Renal cortical epithelial cell (primary cell): ENCODE measurements at places on chromosomes 1 and 21. TPM values are rescaled to one million over a fixed set of nuclear protein-coding genes. Genes with fewer than 3 reads are reported as not detected.
A peak's percentile ranks its signal among the peaks of the same experiment; 100 is the strongest.

DNA sequence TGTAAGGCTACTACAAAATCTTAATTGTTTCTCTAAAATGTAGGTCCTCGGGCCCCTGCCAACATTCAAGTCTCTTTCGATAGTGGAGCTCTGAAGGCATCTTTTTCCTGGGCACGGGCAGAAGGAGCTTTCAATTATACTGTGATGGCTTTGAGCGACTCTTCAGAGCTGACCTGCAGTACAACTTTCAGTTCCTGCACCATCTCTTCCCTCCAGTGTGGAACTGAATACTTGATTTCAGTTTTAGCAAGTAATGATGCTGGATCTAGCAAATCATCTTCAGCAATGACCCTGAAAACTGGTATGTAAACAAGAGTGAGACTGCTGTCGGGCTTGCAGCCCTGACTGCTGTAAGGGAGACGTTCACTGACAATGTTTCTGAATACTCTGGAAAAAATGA lies 9.6 kb downstream of the FNDC7 start:
- DNase-seq: no peak

DNA sequence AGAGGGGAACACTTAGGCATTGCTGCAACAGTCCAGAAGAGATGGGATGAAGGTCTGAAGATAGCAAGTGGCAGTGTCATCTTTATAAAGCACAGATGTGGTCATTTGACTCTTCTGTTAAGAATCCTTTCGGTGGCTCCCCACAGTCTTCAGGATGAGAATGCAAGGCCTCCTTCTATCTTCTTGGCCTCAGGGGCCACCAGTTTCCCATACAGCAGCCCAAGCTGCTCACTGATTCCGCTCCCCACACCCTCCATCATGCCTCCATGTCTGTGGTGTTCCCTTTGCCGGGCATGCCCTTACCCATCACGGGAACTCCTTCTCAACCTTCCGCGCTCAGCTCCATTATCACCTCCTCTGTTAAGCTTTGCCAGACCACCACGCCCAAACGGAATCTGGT lies 16.1 kb upstream of the MFSD2A start:
- DNase-seq: no peak

- no peak for DNase-seq
Measured at GRCh38 chr1:222876182-222876581, 61.3 kb downstream of the DISP1 start.

GRCh38 chr1:243946946-243947345 lies 96.9 kb upstream of the AKT3 start:
- DNase-seq: no peak

DNA sequence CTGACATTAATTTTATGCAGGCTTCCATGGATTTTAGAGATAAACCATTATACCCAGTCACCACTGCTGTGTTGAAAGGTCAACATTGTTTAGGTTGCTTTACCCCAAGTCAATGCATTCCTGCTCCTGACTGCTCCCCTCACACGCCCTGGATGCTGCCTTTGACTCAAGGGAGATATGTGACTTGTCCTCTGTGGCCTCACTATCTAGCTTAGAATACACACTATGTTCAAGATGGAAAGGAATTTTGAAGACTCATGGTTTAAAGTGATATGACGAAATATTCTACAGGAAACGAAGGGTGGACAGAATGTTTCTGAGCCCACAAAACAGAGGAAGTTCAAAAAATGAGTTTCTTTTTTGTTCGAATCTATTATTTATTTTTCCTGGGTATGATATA lies 170.4 kb upstream of the NR5A2 start:
- no peak for DNase-seq

- DNase-seq: peak; percentile 75
Measured at GRCh38 chr1:13766592-13767564, 66.9 kb downstream of the PRDM2 start.

GRCh38 chr1:224170748-224171478 lies 12.1 kb upstream of the DEGS1 start:
- DNase-seq: peak; percentile 59

DNA sequence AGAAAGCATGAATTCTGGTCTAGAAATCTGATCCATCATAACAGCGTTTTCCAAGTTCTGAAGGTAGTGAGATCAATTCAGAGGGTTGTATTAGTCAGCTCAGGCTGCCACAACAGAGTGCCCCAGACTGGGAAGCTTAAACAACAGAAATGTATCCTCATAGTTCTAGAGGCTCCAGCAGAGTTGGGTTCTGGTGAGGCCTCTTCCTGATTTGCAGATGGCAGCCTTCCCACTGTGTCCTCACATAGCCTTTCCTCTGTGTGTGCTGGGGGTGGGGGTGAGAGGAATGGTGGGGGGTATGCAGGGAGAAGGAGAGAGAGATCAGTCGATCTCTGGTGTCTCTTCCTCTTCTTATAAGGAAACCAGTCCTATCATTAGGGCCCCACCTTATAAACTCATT lies 15.1 kb downstream of the ZBTB8B start:
- no peak for DNase-seq

DNA sequence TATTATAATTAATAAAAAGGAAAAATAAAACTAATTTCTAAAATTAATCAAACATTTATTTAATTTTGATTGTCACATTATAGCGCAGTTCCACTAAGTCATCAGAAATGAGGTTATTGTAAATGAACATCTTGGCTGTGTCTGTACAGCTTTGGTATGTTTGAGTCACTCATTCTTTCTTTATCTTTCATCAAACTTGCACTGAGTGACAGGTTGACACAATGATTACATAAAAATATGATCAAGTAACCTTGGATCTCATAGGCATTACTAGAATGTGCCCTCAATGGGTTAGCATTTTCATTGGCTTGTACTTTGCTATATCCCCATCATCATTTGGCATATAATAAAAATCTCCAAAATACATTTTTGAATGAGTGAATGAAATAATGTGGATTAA lies 1353.2 kb upstream of the ADGRL2 start:
- no peak for DNase-seq

DNA sequence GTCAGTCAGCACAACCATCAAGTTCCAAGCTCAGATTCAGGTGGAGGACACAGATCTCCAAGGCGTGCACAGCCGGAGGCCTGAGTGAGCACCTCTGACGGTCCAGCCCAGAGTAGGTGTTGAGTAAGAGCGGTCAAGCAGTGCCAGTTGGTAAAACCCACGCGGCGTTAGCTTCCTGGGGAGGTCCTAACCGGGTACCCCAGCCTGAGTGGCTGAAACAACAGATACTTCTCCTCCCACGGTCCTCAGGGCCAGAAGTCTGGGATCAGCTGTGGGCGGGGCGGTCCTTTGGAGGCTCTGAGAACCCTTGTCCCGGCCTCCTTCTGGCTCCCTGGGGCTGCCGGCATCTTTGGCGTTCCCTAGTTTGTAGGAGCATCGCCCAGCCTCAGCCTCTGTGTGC lies 94.4 kb downstream of the PRDM16 start:
- no peak for DNase-seq

DNA sequence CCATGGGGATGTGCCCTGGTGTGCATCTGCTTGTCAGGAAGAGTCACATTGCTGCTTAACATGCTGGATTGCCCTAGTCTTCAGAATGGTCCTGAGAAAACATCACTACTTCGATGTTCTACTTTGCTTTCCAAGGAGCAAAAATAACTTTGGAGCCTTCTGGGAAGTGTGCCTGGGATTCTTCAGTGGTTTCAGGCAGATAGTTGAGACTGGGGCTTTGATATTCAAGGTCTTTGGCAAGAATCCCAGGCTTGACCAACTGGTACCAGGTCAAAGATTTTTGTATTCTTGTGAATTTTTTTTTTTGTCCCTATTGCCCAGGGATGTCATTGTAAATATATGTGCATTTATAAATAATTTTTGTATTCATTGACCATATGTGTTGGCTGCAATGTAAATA lies 51.4 kb downstream of the LRIG2 start:
- DNase-seq: no peak

DNA sequence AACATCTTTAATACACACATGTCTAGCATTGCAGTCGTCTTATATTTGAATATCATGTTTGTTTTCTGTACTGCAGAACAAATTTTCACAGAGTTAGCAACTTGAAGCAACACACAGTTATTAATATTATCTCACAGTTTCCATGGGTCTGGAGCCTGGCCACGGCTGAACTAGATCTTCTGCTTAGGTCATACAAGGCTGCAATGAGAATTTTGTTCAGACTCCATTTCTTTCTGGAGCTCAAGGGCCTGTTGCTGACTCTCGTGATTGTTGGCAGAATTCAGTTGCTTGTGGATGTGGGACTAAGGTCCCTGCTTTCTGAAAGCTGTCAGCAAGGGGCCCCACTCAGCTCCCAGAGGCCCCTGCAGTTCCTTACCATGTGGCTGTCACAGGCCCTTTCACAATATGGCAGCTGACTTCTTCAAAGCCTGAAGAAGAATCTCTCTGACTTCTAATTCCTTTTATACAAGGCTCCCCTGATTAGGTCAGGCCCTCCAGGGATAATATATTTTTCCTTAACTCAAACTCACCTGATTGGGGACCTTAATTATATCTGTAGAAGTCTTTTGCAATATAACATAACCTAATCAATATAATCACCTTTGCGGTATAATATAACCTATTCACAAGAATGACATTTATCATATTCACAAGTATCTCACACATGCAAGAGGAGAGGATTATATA lies 296.3 kb downstream of the NFIA start:
- no peak for DNase-seq

- no peak for DNase-seq
Measured at GRCh38 chr21:37665230-37666024, 250.8 kb downstream of the KCNJ6 start.

DNA sequence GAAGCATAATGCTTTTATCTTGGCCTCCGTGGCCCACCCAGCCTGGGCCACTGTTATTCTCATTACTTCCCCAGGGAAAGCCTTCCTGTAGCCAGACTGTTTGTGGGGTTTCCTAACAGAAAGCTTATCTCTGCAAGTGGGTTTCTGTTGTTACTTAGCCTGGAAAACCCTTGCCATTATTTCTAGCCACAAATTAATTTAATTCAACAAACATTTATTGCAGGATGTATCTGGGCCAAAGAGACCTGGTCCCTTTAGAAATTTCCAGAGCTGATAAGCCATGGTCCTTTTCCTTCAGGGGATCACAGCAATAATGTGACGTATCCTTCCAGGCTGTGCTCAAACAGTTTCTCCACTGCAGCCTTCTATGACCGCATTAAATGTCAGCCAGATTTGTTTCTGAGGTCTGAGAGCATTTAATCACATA lies 20.9 kb downstream of the TNN start:
- DNase-seq: no peak

The LHX4 gene
- 0.05 TPM in 1 of 2 replicates, not detected in the other for total RNA-seq

The TTC34 gene
- total RNA-seq: under 0.01 and 0.20 TPM in 2 replicates

The TTC22 gene
- total RNA-seq: 6.9 and 10.3 TPM in 2 replicates

The PPP1R12B gene
- total RNA-seq: 9.0 and 20.1 TPM in 2 replicates

The PGLYRP3 gene
- not detected in 2 replicates for total RNA-seq

The PRAMEF1 gene
- 0.10 TPM in 1 of 2 replicates, not detected in the other for total RNA-seq

The RHOU gene
- total RNA-seq: 0.89 and 1.2 TPM in 2 replicates

The CADM3 gene
- total RNA-seq: under 0.01 and 0.85 TPM in 2 replicates

The COL24A1 gene
- under 0.01 and 0.20 TPM in 2 replicates for total RNA-seq

The SPATA21 gene
- total RNA-seq: not detected in 2 replicates
